Cardiac septum (tissue), 1 donor: ENCODE measurements at places on chromosomes 16 and 17. TPM values are rescaled to one million over a fixed set of nuclear protein-coding genes. Genes with fewer than 3 reads are reported as not detected.

The GPR179 gene
- 0.16 TPM for total RNA-seq

The SHMT1 gene
- total RNA-seq = 2.3 TPM

The ANKRD40CL gene
- not detected for total RNA-seq

The FOXN1 gene
- not detected for total RNA-seq

DNA sequence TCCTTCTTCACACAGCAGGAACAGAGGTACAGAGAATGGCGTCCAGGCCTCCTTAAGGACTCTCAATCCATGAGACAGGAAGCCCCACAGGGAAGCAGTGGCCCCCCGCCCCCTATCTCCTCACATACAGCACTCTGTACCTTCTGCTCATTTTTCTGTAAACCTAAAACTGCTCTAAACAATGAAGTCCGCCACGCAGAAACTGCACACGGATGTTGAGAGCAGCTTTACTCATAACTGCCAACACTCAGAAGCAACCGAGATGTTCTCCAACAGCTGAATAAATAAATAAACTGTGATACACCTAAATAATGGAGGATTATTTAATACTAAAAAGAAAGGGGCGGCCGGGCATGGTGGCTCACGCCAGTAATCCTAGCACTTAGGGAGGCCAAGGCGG, 9.9 kb downstream of the TBC1D16 start:
- DNase-seq = no peak

- no peak for DNase-seq
Measured at GRCh38 chr17:67469208-67469980, 92.3 kb downstream of the PITPNC1 start.

DNA sequence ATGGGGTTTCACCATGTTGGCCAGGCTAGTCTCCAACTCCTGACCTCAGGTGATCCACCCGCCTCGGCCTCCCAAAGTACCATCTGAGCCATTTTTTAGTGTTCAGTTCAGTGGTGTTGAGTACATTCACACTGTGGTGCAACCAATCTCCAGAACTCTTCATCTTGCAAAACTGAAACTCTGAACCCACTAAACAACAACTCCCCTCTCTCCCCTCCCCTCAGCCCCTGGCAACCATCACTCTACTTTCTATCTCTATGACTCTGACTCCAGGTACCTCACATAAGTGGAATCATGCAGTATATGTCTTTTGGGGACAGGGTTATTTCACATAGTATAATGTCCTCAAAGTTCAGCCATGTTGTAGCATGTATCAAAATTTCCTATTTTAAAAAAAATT, 18.7 kb upstream of the MAPK3 start:
- DNase-seq = no peak

DNA sequence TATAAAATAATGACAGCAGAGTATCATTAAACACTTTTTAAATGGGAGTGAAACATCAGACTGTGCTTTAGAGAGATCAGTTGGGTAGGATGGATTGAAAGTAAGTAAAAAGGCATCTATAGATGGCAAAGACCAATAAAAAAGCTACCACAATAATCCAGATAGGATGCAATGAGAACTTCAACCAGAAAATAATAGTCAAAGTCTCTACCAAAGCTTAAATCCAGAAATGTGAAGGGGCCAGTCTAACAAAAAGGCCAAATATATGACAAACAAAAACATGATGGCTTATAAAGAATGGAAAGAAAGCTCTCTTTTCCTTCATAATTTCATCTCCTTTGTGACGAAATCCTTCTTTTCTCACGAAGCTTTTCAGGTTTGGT, 12.3 kb downstream of the KANSL1 start:
- no peak for DNase-seq

- DNase-seq = no peak
Measured at GRCh38 chr16:57377080-57377841, 5.0 kb downstream of the CX3CL1 start.

GRCh38 chr17:1920948-1921351, 91.1 kb downstream of the RPA1 start:
- DNase-seq = no peak

DNA sequence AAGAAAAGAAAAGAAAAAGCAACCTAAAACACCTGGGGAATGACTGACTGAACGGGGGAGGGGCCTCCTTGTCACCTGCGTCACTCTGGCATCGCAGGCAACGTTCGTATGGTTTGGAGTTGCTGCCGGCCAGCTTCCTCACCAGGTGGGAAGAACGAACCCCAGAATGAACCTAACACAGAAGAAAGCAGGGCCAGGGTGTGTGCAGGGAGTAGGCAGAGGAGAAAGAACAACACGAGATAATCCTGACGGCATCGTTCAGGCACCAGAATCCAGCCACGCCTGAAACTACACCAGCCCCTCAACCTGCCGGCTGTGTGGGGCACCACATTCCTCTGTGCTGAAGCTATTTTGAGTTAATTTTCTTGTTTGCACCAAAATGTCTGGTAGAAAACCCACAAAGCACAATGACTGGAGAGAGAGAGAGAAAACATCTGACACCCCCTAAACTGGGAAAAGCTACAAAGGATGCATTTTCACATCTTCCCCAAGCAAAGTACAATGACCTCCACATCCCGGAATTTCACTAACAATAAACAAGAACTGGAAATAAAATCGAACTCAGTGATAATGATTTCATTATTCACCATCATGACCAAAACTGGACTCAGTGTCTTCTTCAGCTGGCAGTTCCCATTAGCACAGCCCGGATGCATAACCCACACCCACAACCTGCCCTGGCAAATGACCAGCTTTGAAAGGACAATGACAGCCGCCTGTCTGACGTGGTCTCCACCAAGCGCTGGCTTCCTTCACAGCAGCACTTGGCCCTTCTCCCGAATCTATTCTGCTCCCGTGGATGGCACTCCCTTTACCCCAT, 23.6 kb downstream of the RAB40B start:
- no peak for DNase-seq

The SMIM22 gene
- not detected for total RNA-seq

DNA sequence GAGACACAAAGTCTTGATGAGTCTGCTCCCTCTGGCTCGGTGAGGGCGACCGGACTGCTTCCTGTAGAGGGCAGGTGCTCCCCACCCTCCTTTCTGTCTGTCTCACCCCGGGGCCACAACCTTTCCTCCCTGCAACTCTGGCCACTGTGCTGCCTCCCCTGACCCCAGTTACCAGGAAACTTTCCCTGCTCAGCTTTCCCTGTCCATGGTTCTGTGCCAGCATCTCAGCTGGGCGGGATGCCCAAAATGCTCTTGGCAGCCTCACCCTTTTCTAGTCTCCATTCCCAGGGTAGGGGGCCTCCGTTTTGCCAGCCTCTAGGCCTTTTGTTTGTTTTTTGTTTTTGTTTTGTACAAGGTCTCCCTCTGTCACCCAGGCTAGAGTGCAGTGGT, 1.4 kb downstream of the PLD2 start:
- DNase-seq = no peak

GRCh38 chr17:71480099-71480498, 640.7 kb upstream of the SOX9 start:
- no peak for DNase-seq

The PRSS36 gene
- 1.1 TPM for total RNA-seq

GRCh38 chr16:77307426-77308162, 108.4 kb downstream of the SYCE1L start:
- no peak for DNase-seq

DNA sequence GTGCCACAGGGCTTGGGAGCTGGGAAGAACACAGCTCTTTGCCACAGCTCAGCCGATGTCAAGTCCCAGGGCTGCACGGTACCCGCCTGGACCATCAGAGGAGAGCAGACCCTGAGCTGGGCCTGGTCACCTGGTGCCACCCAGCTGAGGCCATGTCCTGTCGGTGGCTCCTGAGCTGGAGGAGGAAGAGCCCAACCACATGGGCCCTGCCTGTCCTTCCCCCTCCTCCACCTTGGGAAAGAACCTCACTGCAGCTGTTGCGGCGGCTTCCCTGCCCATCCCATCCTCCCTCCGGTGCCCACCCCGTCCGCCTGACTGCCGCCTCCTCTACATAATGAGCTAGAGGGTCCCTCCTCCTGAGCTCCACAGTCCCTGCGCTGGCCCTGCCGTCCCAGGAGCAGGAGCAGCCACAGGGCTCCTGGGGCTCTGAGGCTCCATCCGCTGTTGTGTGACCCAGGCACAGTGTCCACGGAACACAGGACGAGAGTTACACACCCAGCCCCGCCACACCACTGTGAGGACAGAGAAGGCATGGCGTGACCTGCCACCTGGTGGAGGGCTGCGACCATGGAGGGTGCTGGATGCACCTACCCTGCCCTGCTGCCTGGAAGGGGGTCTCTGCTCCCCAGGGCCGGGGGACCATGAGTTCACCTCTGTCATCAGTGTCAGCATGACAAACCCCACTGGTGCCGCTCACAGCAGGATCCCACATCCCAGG, 21.4 kb upstream of the CHMP6 start:
- DNase-seq = no peak

- no peak for DNase-seq
Measured at GRCh38 chr16:15509593-15510535, 75.5 kb downstream of the BMERB1 start.

- DNase-seq = no peak
Measured at GRCh38 chr17:17824119-17824782, 12.5 kb downstream of the SREBF1 start.

DNA sequence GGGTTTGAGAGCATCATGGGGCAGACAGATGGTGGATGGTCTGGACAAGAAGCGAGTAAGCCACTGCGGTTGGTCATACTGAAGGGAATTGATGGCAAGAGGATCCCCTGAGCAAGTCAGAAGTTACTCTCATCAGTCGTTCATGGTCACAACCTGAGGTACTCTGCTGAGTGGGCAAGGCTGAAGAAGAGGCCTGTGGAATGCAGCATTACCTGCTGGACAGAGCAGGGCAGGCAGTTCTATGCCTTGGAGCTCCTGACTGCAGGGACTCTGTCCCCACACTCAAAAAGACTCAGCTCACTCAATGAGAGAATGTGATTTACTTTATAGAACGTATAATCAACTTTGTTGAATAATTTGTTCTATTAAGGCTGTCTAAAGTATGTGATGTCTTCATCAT, 28.3 kb downstream of the ALDH3A2 start:
- no peak for DNase-seq

- no peak for DNase-seq
Measured at GRCh38 chr17:43599835-43600234, 53.7 kb upstream of the ETV4 start.

The XAF1 gene
- total RNA-seq = 31.7 TPM

GRCh38 chr17:39400547-39401411, 647 bp downstream of the FBXL20 start:
- no peak for DNase-seq

DNA sequence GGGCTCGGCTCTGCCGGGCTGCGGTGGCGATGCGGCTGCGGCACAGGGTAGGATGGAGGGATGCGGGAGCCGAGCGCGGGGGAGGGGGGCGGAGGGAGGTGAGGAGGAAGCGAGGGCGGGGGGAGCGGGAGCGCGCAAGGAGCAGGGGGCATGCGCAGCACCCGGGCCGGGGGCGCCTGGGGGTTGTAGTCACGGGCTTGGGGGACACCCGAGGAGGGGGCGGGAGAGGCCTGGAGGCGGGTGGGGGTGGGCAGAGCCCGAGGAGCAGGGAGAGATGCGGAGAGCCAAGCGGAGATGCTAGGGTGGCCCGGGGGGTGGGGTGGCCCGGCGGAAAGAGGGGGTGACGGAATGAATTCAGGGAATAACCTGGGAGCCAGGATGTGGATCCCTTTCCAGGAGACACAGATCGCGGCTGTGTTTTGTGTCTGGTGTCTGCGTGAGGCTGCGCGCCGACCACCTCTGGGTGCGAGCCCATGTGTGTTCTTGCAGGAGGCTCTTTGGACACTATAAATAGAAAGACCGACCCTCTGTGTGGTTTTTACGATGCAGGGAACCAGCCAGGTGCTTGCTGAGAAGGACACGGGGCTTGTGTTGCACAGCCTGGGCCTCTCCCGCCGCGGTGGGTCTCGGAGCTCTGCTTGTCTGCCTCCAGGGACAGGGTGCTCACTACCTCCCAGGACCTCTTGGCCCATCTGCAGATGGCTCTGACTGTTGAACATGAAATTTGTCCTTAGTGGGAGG, at the start of gene STX1B:
Gene STX1B, minus strand, starts transcription at position 54 of the 741 bp plus-strand sequence. CDS start 242 bp downstream, outside the sequence.
- no peak for DNase-seq

- no peak for DNase-seq
Measured at GRCh38 chr16:27491894-27492587, 57.7 kb downstream of the GTF3C1 start.

DNA sequence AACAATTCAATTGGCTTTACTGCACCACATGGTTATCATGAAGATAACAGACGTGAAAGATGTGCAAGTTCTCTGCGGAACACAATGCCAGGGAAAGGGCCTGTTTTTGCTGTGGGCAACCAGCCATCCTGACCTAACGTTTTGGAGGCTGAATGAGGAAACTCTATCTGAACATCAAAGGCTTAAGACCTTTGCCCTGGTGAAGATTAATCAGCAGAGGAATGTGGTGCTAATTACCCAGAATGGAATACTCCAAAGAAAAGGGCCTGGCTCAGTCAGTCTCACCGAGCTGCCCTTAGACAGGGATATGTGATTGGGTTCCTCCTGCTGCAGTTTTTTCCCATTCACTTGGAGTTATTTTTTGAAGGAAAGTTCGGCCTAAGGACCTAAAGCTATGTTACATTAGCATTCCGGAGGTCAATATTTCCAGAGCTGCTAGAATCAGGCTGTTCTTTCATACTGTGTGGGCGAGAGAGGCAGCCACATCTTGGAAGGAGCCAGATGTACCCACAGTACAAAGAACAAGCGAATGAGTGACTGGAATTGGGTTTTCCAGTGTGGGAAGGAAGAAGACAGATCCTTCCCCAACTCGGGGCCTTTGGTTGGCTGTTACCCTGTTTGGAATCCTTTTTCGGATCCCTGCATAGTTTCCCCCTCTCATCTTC, 15.5 kb downstream of the ASIC2 start:
- DNase-seq = no peak

GRCh38 chr16:58393138-58393504, 850 bp downstream of the GINS3 start:
- DNase-seq = no peak

DNA sequence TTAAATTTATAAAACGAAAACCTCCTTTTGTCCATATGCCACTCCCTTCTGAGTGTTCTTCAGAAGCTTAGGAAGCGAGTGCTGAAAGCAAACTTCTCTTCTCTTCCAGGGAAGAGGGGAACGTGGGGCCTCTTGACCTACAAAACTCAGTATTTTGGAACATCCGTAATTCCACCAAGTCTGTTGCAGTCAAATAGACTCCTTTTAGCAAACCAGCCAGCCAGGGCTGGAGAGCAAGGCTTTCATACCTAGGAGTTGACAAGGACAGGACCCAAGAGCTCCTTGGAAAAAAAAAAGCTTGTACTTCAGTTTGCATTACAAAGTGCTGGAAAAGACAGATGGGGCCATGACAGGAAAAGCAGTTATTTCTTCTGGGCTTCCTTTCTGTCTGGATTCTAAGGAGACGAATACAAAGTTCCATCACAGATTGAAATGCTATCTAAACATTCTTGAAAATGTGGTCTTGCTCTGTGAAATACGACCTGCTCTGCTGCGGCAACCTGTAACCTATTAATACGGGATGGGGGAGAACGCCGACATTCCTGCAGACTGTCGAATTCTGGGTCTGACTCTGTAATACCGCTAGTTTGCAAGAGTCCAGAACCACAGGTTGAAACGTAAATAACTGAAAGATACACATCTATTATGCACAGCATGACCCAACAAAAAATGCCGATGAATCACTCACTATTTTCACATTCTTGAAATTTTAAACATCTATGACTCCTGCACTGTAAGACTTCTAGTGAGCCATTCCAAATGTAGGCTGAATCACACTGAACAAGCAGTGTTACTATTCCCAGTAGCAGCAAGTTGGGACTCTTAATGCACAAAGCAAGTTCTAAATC, 20.6 kb downstream of the VPS53 start:
- no peak for DNase-seq
